ENCODE measurements at places on chromosomes 7 and 10.

- no peak for DNase-seq
Measured at GRCh38 chr7:1313613-1314012, 80.9 kb downstream of the UNCX start.

DNA sequence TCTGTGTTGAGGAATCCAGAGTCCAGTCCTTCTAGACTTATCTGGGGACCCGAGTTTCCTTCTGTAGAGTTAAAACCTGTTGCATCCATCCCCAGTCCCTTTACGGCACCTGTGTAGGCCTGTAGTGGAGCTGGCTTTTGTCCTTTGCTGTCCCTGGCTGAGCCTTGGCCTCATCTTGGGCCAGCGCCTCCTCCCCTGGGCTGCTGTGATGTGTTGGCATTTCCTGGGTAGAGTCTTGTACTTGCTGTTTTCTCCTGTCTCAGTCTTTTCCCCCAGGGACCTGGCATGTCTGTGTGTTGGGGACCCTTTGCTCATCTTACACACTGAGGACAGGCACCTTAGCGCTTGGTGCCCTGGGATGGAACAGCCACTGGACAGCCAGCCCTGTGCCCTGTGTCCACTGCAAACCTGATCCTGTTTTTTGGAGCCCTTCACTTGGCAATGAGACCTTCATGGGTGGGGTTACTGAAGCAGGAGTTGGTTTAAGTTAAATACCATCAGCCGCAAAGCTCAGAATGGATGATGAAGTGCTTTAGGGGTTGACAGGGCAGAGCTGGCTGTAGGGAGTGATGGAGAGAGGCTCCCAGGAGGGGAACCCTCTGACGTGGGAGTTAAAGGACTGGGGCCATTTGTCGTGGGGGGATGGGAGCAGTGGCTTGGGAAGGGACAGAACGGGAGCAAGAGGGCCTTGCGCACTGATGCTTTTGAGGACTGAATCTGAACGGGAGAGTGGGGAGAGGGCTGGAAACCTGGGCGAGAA, 50.9 kb downstream of the CUX1 start:
- DNase-seq: peak; percentile 45

DNA sequence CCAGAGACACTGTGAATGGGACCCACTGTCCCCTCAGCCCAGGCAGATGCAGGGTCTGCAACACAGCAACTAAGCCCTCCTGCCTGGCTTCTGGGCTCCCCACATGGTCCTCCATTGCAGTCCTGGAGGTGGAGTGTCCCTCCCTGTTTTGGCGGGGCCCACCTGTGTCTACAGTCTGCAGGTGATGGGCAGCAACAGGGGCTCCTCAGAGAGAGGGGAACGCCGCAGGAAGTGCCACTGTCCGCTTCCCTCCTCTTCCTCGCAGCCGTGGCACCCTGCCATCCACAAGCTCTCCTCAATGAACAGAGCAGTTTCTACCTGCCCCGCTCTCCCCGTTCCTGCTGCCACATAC, 9.3 kb downstream of the CAMK2G start:
- no peak for DNase-seq

- no peak for DNase-seq
Measured at GRCh38 chr7:12281038-12281437, 69.9 kb downstream of the TMEM106B start.

DNA sequence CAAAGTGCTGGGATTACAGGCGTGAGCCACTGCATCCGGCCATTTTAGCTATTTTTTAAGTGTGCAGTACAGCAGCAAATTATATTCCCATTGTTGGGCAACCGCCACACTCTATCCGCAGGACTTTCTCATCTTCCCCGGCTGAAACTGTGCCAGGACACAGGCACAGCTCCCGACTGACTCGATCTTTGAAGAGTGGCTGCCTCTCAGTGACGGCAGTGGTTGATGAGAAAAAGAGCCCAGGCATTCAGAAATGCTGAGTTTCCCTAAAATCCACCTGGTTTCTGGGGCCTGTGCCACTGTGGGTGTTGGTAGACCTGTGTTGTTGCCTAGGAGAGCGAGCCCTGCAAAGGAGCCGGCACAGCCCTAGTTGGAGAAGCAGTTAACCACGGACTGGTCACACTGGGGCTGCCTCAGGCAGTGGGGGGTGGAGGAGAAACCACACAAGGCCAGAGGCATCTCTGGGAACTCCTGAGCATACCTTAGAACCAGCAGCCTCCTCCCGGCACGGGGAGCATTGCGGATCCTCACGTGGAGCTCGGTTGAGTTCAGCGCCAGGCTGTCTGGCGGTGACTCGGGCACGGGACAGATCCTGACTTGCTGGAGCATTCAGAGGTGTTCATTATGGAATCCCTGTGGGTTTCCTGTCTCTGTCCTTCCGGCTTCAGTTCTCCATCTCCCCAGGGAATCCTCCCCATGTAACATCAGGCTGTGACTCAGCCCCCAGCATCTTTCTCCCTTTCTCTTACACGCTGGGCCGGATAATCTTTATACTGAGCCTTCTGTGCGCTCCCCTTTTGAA, 16.2 kb downstream of the PFKFB3 start:
- peak; percentile 95 for DNase-seq

DNA sequence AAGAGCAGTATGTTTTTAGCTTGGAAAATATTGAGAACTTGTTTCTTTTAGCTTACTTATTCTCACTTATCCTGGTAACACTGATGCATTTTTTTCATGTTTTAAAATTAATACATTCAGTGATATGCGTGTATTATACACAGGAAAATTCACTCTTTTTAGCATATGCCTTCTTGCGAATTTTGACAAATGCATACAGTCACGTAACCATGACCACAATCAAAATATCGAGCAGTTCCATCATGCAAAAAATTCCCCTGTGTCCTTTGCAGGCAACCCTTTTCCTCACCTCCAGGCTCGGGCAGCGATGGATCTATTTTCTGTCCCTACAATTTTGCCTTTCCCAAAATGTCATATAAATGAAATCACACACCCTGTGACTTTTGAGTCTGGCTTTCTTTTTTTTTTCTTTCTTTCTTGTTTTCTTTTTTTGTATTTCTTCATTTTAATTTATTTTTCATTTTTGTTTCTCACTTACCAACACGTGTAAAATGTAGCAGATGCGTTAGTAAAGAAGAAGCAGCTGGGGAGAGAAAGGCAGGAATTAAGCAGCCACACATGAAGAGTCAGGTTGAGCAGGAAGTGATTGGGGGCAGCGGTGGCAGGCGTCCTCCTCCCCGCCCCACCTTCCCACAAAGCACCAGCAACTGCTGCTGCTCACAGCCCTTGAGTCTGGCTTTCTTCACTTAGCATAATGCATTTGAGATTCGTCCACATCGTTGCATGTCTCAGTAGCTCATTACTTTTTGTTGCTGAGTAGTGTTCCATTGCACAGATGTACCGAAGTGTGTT, 29.9 kb downstream of the ADRB1 start:
- no peak for DNase-seq

DNA sequence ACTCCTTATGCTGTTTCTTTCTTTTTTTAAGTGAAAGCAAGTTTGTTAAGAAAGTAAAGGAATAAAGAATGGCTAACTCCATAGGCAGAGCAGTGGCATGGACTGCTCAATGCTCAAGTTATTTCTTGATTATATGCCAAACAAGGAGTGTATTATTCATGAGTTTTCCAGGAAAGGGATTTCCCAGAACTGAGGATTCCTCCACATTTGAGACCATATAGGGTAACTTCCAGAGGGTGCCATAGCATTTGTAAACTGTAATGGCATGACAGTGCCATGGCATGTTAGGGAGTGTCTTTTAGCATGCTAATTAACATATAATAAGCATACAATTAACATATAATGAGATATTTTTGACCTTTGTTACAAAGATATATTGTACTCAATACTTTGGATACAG, 1034.5 kb upstream of the PHF14 start:
- DNase-seq: peak; percentile 22

DNA sequence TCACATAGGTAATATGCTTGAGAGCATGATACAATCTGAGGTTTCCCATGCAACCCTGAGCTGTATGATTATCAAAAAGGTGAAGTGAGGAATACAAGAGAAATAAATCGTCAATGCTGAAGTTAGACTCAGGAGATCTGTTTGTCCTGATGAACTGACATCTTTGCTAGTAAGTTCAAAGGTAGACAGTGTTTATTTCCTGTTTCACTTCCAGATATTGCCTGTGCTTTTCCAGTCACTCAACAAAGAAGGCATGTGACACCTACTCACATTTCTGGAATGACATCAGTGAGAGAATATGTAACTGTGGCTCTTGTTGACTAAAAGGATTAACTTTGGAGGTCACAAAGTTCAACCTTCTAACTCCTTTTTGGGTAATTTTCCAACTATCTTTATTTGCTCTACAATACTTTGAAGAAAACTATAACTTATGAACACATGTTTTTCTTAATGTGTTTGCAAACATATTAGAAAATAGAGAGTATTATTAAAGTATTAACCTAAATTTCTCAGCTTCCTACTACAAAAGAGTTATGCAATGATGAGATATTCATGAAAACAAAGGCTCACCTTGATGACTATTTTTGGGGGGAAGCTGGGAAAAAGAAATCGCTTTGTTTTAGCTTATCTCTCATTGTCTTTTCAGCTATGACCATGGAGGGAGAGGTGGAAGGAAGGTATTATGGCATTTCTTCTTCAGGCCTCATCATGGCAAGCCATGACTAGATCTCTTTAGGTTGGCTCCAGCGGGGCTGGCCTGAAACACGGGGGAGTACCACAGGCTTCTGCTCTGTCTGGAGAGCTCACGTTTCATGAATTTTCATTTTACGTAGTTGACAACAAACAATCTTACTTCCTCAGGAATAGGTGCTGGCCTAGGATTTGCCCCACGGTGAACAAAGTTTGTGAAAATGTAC, 214.7 kb upstream of the SLC26A5 start:
- DNase-seq: peak; percentile 68

DNA sequence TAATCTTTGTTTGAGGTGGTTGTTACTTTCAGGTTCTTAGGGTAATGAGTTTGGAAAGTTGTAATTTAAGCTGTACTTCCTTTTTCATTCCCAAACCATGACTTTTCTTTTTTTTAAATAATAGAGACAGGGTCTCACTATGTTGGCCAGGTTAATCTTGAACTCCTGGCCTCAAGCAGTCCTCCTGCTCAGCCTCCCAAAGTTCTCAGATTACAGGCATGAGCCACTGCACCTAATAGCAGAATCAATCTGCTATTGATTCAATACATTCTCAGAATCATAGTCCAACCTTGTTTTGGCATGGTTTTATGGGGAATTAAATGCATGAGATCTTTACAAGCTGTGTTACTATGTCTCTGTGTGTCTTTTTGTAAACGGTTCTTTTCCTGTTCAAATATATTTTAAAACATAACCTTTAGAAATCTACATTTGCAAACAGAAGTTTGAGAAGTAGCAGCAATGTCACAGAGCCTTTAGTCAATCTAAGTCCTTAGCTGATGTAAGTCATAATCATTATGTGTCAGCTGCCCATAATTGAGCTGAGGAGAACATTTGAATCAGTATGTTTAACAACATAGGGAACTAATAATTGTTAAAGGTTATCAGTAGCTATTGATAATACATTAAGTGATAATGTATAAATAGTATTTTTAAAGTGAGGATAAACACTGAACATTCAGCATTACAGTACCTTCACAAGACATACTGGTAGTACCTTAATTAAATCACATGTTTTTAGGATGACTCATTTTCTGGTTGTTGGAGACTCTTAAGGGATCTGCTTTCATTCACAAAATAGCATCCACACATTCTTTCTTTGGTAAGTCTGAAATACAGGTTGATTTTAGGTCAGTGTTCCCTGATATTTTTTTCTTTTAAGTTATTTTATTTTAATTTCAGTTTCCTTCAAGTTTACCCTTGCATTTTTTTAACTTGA, 8.8 kb downstream of the INPP5F start:
- DNase-seq: peak; percentile 60

DNA sequence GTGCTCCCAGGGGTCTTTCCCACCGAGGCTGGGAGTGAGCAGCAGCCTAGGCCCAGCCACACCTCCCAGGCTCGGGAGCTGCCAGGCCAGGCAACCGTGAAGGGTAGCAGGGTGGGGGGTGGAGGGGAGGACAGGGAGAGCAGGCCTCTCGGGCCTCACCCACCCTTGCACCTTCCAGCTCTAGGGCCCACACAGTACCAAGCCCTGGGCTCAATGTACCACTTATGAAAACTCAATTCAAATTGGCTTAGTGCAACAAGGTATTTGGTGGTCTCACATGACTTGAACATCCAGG, 127.4 kb downstream of the FAM53B start:
- no peak for DNase-seq

- DNase-seq: no peak
Measured at GRCh38 chr7:66522518-66522917, 106.2 kb upstream of the KCTD7 start.

DNA sequence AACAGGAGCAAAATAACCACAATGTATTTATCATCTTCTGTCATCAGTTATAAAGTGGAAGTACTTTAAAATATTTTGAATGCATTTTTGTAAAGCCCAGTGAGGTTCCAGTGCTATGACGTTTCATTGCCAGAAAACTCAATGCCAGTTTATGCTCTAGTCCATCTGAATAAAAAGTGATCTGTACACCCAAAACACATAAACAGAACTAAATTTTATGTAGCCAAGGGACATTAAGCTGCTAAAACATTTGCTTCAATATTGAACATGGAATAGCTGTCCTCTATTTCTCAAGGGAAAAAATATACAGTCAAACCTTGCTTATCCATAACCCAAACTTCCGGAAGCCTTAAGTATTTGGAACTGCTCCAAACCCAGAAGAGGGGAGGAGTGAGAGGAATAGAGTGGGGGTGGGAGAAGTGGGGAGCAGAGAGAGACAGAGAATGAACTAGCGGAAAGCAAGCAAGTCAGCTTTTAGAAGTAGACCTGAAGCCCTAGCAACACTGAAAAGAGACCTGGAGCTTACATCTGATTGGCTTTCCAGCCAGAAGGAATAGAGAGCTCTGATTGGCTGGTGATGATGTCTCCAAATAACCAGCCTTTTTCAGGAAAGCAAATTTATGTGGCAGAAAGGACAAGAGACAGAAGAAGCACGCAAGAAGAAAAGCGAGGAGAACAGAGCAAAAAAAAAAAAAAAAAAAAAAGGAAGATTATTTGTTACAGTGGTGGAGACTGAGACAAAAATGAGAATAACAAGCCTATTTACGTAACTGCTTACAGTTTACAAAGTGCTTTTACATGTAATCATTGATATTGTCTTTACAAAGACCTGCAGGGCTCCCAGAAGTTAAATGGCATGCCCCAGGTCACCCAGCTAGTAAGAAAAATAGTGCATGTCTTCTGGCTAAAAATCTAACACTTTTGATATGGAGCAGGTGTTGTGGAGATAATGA, 196.0 kb downstream of the RNLS start:
- peak; percentile 68 for DNase-seq

GRCh38 chr7:101598986-101599771, 29.9 kb downstream of the MYL10 start:
- no peak for DNase-seq

GRCh38 chr7:36521133-36521532, 131.5 kb downstream of the ANLN start:
- DNase-seq: no peak
